Stimulated activated CD8-positive, alpha-beta memory T cell treated with anti-CD3 and anti-CD28 coated beads, Interleukin-4, amount 100 ng/mL, for 4 hours (primary cell): ENCODE measurements at places on chromosomes 11 and 22.

- no peak for DNase-seq
Observed at GRCh38 chr11:46701078-46701654, 335 bp downstream of the ZNF408 start.

DNA sequence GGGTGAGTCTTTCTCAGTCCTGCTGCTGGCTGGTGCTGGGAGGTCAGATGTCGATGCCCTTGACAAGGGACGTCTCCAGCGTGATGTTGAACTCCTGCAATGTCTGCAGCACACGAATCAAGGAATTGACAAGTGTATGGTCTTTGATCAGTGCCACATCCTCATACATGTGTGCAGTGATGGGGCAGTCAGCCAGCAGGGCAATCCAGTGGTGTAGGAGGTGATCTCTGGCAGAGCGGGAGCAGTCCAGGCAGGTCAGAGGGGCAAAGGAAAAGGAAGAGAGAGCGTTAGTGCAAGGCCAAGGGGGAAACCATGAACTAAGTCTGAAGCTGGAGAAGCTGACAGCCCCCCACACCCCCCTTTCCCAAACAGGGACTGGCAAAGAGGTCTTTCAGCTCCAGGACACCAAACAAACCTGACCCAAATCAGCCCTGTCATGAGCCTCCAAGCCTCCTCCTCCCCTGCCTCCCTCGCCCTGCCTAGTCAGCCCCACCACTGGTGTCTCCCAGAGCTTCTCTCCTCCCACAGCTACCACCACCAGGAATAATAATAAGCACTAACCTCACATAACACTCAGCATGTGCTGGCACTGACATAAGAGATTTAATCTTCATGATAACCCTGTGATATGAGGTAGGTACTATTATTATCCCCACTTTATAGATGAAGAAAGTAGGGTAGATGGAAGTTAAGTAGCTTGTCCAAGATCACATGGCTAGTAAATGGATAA, 48.4 kb upstream of the SCUBE2 start:
- no peak for DNase-seq

DNA sequence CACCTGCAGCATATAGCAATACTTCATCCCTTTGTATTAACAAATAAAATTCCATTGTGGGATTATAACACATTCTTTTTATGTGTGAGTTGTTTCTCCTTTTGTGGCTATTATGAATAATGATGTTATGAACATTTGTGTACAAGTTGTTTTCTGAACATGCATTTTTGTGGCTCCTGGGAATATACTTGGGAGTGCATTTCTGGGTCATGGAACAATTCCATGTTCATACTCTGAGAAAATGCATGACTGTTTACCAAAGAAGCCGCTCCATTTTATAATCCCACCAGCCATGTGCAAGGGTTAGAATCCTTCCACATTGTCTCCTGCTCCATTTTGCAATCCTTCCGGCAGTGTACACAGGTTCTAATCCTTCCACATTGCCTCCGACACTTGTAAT, 713.8 kb downstream of the TBC1D22A start:
- DNase-seq, result no peak

- DNase-seq, result no peak
Observed at GRCh38 chr11:43327987-43328386, 16.2 kb downstream of the API5 start.

- peak; percentile 13 for DNase-seq
Observed at GRCh38 chr11:94876645-94877442, 96.5 kb downstream of the CWC15 start.

DNA sequence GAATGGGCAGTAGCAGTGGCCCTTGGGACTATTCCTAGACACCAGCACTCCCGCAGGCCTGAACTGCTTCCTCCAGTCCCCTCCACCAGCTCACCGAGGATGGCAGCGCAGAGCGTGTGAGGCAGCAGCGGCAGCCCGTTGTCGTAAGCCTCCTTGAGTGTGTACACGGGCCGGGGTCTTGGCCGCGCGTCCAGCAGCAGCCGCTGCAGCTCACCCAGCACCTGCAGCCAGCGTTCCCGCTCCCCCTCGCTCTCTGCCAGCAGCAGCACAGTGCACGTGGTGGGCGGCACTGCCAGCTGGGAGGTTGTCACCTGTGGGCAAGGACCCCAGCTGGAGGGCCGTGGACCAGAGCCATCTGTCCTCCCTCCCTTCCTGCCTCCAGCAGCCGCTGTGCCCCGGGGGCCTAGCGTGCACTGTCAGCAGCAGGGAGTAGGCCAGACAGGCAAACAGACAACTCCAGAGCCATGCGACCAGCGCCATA, 13.0 kb downstream of the CDC42BPG start:
- DNase-seq, result no peak

DNA sequence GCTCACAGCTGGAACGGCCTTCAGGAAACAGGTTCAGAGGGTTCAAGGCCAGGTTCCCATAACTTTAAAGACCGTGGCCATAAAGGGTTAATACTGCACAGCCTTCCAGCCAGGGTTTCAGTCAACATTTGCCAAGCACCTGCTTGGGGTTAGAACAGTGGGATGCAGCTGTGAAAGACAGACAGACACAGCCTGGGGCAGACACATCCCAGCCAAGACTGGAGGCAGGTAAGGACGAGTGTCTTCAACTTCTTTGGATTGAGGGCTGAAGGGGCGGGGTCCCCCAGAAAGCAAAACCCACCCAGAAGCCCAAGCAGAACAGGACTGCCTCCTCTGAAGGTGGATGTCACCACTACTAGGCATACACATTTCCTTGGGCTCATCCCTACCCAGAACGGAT, 14.3 kb downstream of the ARFGAP2 start:
- DNase-seq, result no peak

DNA sequence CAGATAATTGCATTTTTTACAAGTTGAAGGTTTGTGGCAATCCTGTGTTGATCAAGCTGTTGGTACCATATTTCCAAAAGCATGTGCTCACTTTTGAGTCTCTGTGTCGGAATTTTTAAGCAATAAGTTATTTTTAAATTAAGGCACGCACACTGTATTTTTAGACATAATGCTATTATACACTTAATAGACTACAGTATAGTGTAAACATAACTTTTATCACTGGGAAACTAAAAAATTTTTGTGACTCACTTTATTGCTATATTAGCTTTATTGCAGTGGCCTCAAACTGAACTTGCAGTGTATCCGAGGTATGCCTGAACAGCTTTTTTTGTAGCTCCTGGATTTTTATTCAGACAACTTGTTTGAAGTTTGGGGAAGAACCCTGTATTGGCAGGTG, 31.3 kb upstream of the RRM1 start:
- DNase-seq, result no peak

- DNase-seq, result no peak
Observed at GRCh38 chr22:47225931-47226633, 463.6 kb downstream of the TBC1D22A start.

DNA sequence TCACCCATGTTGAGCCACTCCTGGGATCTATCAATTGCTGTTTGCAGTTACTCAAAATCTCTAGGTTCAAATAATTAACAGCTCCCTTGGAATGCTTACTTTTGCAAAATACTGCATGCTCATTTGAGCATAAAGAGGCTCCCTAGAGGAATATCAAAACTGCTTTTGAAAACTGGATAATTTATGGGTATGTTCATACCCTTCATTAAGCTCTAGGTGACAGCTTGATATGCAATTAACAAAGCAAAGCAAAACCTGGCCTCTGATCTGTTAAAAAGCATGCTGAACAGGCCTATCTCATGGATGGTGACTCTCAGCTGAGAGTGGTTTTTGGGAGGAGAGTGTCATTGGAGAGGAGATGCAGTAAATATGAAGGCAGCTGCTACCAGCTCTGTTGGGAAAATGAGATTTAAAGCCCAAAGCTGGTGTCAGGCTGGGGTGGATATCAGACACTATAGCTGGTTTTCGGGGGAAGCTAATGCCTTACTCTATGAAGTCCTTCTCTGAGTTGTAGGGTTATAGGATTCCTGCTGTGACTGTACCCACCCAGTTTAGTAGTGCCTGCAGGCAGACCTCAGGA, 110.9 kb downstream of the RASSF10 start:
- DNase-seq, result no peak

- DNase-seq, result no peak
Observed at GRCh38 chr11:67062526-67063373, 6.1 kb downstream of the RHOD start.

- no peak for DNase-seq
Observed at GRCh38 chr22:32820131-32821119, 18.9 kb downstream of the TIMP3 start.

DNA sequence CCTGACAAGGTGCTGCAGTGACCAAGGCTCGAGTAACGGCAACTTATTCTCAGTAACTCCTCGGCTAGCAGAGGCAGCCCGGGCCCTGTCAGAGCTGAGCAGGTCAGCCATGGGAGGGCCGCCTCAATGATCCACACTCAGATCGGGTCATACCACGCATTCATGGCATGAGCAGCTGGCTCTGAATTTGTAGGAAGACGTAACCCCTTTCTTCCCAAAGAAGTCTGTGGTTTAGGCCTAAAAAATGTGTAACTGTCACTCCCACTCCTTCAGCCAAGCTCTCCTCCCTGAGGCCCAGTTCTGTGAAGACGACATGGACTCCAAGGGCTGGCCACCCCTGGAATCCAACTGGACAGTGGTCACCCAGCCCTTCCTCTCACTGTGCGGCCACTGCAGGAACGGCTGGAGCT, 30.0 kb downstream of the PPP2R1B start:
- no peak for DNase-seq

DNA sequence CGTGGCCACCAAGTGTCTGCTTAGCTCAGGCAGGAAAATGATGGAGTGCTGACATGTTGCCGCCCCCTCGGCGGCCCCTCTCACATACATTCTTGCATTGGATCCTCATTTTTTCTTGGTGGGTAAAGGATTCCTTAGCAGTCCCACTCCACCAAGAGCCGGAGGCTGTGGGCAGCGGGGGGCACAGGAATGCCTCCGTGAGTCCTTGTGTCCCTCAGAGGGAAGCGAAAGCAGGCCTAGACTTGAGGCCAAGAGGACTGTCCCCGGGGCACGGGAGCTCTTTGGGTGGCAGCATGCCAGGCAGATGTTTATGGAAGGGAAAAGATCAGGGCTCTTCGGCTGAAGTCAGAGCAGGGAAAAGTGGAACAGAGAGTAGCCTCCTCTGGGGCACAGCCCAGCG, 21.6 kb downstream of the LRFN4 start:
- DNase-seq, result no peak

DNA sequence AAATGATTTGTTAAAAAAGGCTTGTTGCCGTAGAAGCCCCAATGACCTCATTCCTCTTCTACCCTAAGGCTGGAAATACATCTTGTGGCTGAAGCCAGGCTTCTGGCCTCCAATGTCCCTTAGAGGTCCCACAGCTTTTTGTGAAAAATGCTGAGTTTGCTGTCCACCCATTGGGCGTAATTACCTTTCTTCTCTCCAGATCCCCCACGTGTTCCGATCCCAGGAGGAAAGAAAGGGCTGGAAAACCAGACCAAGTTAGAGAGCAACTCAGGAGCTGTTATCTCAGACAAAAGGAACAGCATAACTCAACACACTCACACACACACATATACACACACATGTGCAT, 154.2 kb downstream of the MIAT start:
- no peak for DNase-seq

DNA sequence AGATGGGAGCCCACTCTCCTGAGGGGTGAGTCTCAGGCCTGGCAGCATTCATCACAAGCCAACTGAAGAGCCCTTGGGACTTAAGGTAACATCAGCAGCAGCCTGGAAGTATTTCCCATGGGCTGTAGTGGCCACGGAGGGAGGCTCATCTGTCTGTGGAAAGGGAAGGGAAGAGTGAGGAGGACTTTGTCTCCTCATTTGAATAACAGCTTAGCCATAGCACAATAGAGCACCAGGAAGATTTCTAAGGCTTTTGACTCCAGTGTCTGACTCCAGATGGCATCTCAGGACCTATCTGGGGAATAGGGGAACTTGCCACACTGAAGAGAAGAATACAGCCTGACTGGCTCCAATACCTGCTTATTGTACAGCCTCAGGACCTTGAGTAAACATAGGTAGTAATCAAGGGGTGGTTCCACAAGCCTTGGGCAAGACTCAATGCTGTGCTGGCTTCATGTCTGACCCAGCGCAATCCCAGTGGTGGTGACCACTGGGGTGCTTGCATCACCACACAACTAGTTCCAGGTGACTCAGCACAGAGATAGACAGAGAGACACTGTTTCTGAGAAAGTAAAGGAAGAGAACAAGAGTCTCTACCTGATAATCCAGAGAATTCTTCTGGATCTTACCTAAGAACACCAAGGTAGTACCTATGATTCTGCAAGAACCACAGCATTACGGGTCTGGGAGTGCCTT, 510.5 kb upstream of the CCDC179 start:
- DNase-seq, result no peak

DNA sequence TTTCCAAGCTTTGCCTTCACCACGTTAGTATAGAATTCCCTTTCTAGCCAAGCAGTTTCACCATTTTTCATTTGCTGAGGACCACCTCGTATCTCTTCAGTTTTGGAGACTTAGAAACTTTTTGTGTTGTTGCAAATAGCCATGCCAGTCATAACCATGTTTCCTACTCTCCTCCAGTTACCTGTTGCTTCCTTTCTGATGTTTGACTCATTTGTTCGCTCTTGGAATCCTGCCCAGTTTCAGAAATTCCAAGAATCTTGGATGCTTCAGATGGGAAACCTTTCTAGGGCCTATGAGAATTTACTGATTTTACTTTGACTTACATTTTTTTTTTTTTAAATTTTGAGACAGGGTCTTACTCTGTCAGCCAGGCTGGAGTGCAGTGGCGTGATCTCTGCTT, 65.4 kb downstream of the PPP6R3 start:
- DNase-seq, result no peak

GRCh38 chr11:1326435-1327063, 17.1 kb upstream of the TOLLIP start:
- DNase-seq, result no peak

- DNase-seq, result no peak
Observed at GRCh38 chr11:59152312-59152951, 9.8 kb downstream of the FAM111A start.

DNA sequence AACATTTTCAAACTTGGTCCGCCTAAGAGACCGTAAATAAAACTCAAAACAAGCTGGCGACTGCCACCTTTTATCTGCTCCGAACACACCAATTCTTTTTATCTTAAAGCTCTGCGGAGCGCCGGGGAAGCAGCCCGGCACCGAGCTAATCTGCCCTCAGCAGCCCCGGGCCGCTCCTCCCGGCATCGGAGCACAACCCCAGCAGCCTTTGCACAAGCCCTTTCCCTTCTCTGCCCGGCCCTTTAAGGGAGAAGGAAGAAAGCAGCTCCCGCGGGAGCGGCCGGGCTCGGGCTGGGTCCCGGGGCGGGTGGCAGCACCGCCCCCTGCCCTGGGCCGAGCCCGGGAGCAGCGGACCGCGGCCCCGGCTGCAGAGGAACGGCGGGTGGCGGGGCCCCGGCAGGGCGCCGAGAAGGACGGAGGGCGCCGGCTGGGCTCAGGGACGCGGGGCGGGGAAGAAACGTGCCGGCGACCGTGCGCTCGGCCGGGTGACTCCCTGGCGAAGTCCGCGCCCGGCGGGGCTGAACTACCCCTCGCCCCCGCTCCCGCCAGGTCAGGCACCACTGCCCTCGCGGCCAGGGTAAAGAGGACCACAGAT, 133.6 kb upstream of the C11orf58 start:
- no peak for DNase-seq
